ENCODE measurements at places on chromosomes 12 and 14.

DNA sequence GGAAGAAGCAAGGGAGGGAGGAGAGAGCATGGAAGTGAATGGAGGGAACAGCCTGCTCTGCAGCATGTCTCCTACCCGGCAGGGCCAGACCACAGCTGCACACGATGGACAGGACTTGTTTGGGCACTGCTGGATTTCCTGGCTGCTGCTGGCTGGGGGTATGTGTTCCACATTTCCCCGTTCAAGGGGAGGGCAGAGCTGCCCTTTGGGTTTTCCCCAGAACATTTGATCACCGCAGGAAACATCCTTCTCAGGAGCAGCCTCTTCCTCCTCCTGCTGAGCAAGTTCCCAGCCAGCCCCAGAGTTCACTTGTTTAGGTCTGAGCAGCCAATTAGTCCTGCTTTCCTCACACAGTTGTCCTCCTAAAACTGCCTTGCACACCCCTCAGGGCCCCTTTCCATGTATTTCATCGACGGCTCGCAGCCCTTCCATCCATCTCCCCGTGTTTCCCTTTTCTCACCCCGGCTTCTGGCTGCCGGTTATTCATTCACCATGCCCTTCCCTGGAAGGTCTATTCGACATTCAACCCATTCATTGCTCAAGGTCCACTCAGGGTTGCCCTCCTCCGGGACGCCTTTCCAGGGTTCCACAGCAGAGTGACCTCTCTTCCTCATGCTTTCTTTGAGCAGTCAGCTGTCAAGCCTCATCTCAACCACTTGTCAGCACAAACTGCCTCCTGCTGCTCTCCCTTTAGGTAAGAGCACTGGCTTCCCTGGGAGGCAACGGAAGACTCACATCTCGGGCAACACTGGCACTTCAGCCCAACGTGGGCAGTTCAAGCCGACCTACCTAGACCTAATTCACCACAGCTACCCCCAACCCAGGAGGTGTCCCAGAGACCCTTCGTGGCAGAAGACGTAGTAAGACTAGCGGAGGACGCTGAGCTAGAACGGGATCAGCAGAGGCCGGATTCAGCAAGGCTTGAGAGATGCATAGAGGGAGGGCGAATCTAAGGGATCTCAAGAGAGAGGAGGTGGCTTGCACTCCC is 20.1 kb upstream of the ANO2 start:
- no peak for DNase-seq

DNA sequence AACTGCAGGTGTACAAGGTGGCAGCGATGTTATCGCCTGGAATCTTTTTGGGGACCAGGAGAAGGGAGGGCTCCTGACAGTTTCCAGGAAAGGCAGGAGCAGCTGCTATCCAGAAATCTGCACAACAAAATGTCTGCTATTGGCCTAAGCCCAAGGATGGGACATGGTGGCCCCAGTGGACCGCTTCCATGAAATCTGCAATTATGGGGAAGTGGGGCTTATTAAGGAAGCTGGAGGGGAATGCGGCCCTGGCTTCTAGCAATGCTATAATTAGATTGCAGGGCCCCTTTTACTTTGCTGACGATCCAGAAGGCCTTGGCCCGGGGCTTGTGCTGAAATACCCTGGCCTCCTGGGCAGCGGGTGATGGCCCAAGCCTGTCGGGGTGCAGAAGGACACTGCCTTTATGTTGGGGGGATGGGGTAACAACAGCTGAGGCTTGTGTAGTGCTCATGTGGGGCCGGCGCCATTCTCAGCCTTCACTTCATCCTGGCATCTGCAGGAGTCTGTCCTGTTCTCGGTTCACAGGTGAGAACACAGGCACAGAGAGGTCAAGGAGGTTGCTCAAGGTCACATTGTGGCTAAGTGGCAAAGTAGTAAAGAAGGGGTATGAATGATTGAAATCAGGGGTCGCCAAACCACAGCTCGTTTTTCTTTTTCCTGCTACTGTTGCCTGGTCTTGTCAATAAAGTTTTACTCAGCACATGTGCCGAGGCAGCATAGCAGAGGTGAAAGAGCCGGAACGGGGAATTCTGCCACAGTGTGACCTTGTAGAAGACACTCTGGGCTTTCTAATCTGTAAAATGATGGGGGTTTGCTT is 153.5 kb downstream of the RBM19 start:
- no peak for DNase-seq

GRCh38 chr14:78974691-78975090 is 804.5 kb downstream of the NRXN3 start:
- DNase-seq: no peak

GRCh38 chr14:74238974-74239847 is at the start of gene VSX2:
VSX2 (plus strand) TSS chr14:74239449; CDS start chr14:74239562, 113 bp downstream.
- no peak for DNase-seq

DNA sequence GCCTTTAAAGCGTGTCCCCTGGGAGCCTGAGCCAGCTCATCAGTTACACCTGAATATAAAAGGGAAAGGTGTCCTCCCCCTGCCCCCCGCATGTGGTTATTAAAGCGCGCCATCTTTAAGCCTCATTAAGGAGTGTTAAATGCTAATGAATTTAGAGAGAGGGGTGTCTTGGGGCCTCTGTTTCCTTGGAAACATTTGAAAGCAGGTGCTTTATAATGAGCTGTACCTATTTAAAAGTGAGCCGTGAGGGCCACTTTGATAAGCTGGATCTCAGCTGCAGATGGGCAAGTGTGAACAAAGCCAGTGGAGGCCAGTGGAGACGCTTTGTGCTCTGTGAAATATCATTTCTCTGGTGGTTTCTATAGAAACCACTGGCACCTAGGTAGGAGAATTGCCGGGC is 84.0 kb downstream of the BEGAIN start:
- DNase-seq: peak; percentile 79

DNA sequence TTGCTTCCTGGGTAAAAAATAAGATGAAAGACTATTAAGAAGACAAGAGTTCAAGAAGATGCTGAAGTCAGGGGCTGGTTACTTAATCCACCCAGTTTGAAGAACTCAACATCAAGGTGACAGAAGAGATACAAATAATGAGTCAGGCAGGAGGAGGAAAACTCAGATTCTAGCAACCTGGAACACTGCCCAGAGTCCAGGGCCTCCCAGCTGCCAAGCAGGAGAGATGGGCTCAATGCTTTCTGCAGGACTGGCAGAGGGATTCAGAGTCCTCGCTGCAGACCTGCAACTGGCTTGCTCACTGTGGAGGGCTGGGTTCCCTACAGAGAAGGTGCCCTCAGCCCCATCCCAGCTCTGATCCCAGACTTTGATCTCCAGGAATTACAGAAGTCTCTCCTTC is 28.6 kb upstream of the CEBPE start:
- no peak for DNase-seq

GRCh38 chr12:56645201-56645716 is 525 bp downstream of the ATP5F1B start:
- no peak for DNase-seq

- DNase-seq: no peak
Measured at GRCh38 chr12:62536546-62536945, 69.9 kb downstream of the MON2 start.

DNA sequence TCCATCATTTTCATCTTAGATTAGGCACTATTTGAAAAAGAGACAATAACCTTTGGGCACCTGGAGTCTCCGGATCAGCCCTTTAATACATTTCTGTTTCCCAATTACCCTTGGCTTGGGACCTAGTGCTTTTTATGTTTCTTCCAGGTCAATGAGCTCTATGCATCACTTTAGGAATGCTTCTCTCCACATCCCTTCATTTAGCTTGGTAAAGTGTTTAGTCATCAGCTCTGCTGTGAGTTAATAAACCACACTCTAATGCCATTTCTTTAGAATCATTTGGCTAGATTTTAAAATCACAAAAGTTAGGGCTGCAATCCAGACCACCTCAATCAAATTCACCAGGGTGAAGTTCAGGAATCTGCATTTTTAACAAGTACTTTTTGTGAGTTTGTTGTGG is 41.7 kb downstream of the RASSF9 start:
- DNase-seq: no peak

- DNase-seq: no peak
Measured at GRCh38 chr14:53668897-53669296, 287.7 kb downstream of the BMP4 start.

GRCh38 chr12:131249246-131250027 is 295.7 kb downstream of the ADGRD1 start:
- DNase-seq: no peak

DNA sequence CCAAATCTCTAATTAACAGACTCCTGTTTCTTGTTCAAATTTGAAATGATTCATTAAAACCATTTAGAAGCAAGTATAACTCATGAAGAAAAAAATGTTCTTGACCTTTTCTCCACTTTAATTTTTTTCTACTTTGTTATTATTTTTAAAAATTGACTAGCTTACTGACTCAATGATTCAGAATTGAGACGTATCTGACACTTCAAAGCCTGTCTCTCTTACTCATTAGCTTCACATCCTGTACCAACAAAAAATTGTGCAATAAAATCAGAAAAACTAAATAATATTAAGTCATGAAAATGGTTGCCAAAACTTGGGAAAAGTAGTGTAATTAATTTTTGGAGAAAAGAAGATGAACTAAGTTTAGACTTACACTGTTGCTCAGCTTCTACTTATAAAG is 331.2 kb downstream of the SLC16A7 start:
- no peak for DNase-seq

DNA sequence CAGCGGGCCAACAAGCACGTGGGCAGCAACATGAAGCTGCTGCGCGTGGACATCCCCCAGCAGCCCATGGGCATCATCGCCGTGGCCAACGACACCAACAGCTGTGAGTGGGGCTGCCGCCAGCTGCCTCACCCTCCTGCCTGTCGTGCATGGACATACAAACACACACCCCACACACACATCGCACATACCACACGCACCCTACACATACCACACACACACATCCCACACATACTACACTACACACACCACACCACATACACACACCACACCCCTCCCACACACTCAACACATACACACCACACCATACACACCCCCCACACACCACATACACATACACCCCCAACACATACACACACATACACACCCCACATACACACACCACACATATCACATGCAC is 25.2 kb upstream of the NXPH4 start:
- no peak for DNase-seq

DNA sequence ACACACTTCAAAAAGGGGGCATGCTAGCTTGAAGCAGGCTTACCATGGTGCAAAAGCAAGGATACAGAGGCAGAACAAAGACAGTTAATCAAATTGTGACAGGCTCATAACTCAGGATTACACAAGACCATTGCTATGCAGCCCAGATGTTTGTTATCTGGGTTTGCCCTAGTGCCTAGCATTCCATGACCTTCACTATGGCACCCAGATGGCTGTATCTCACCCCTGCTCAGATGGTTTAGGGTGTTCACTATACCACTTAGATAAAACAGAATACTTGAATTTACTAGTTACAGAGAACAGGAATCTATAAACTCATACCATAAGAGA is 56.2 kb downstream of the SDR9C7 start:
- DNase-seq: no peak

- no peak for DNase-seq
Measured at GRCh38 chr12:123042833-123043232, 62.4 kb downstream of the ARL6IP4 start.

DNA sequence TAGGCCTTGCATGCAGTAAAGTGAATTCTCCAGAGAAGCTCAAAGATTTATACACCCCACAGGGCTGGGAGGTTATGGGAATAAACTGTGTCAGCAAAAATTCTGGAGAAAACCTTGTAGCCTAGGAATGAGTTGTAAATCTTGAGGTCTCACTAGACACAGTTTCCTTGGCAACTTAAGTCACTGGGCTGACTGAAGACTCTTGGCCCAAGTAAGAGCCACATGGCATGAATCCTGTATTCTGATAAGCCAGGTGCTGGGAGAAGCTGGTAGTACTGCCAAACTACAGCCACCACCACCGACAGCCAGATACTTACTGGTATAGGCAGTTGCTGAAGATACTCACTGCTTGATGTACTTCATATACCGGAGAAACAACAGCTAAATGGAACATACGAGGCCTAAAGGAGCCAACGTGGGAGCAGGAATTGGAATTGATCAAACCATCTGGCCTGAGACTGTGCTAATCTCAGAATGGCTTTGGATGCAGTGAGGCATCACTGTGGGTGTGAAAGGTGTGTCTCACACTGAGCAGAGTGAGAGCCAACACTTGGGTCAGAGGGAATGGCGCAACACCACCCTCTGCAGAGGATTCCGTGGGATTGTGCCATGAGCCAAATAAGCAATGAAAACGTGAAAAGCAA is 102.8 kb upstream of the TMCC3 start:
- DNase-seq: no peak

DNA sequence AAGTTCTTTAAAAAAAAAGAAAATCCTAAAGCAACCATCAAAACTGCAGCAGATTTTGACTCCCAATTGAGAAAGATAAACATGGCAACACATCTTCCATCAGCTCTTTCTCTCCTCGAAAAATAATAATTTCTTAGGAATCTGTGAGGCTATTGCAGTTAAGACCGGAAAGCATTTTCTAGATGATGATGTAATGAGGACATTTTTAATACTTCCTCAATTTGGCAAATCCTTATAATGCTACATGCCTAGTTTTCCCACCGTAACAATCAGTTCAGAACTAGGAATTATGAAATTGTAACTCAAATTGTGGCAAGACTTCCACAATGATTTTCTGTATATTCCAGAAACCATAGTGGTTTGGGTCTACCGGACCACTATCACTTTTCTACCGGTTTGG is 180.9 kb upstream of the PDE3A start:
- DNase-seq: no peak

DNA sequence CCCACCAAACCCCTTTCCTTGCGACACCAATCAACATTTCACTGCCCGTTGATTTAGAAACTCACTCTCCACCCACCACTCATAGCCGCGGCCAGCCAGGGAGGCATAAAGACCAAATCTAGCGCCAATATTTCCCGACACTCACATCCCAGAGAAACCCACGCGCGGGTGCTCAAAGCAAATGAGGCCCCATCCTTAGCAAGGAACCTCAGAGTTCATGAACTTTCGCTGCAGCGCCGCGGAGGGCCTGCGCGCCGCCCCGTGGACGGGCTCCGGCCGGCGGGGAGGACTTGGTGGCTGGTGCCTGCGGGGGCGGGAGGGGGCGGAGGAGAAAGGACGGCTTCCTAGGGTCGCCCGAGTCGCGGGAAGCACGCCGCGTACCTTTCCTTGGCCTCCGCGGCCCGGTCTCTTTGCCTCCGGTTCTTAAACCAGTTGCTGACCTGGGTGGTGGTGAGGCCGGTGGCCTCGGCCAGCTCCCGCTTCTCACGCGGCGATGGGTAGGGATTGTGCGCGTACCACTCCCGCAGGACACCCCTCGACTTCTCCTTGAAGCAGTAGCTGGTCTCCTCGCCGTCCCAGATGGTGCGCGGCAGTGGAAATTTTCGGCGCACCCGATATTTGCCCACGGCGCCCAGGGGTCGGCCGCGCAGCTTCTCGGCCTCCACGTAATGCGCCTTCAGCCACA is 886 bp downstream of the SIX1 start:
- no peak for DNase-seq

DNA sequence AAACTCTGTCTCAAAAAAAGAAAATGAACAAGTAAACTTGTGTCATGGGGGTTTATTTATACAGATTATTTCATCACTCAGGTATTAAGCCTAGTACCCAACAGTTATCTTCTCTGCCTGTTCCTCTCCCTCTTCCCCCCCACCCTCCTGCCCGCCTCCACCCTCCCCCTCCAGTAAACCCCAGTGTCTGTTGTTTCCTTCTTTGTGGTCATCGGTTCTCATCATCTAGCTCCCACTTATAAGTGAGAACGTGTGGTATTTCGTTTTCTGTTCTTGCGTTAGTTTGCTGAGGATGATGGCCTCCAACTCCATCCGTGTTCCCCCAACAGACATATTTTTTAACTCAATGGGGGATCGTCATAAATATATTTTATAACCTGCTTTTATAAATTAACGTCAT is 12.3 kb downstream of the IL31 start:
- no peak for DNase-seq
